ENCODE measurements at places on chromosomes 12 and 14.

GRCh38 chr12:115451780-115452736 is 768.1 kb upstream of the TBX3 start:
- peak; percentile 23 for DNase-seq

GRCh38 chr12:119694111-119694510 is 26.2 kb downstream of the PRKAB1 start:
- no peak for DNase-seq

GRCh38 chr14:20515846-20516245 is 10.5 kb downstream of the RNASE10 start:
- no peak for DNase-seq

DNA sequence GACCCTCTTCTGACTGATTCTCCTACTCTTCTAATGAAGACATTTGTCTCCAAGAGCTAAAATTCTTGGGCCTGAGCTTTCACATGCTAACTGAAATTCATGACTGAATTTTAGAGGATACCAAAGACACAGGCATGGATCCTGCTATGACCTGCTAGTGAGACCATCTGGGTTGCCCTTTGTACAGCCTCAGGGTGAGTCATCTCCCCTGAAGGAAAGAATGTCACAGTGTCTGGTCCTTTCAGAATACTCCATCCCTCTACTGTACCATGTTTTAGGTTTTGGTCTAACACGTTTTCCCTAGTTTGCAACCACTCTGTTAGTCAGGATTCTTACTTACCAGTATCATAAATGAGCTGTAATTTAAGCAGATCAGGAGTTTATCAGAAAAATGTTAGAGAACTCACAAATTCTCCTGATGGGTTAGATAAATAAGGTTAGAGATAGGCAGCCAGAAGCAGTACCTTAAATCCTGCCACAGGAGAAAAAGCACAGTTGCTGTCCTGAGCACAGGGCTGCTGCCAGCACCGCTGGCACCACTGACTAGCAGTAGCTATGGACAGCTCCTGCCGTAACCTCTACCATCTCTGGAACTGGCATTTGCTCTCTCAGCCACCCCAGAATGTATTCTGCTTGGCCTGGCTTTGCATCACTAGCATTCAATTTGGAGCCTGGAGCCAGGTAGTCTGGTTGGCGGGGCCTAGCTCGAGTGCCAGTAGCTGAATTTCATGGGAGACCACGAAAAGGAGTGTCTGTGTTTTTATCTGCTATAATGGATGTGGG is 127.6 kb downstream of the ANO6 start:
- DNase-seq: peak; percentile 19

All from RWPE1 (cell line).